ENCODE measurements at places on chromosomes 1 and 21.

- no peak for DNase-seq
Observed at GRCh38 chr1:156247460-156248322, at the start of gene PAQR6. Gene PAQR6 (minus strand): TSS chr1:156248056. CDS start chr1:156246731, 1,325 bp downstream.

DNA sequence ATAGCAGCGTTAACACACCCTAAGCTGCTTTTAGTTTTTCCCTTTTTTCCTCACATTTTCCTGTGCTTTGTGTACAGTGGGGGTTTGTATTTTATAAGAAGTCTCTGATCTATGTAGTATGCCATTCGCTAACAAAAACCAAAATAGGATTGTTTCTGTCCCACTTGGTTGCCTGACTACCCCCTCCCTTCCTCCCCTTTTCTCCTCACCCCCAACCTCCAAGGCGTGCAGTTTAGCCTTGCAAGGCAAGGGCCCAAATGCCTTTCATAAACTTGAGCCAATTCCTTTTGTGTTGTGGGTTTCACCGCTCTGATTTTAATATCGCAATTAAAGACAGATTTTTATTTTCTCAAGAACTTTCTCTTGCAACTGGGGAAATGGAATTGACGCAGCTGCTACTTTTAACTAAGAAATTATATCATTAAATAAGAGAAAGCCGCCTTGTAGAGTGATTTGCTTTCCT lies 276.9 kb downstream of the TM2D1 start:
- no peak for DNase-seq

- no peak for DNase-seq
Observed at GRCh38 chr1:30761381-30762151, 4.0 kb upstream of the LAPTM5 start.

DNA sequence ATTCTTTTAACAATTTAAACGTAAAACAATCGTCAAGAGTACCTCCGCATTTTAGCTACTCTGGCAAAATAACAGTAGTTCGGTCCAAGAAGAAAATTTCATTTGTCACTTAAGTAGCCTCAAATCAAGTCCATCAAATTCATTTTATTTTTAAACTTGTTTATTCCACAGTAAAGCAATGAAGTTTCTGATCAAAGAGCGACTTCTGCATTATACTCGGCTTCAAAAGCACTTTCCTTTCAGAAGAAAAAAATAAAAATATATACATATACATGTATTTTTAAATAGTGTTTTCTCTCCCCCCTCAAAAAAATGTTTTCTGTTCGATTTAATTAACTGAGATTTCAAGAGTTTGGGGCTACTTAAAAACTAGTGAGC lies 115.0 kb downstream of the RERE start:
- no peak for DNase-seq

- DNase-seq: no peak
Observed at GRCh38 chr1:200708769-200709168, 29.9 kb upstream of the CAMSAP2 start.

DNA sequence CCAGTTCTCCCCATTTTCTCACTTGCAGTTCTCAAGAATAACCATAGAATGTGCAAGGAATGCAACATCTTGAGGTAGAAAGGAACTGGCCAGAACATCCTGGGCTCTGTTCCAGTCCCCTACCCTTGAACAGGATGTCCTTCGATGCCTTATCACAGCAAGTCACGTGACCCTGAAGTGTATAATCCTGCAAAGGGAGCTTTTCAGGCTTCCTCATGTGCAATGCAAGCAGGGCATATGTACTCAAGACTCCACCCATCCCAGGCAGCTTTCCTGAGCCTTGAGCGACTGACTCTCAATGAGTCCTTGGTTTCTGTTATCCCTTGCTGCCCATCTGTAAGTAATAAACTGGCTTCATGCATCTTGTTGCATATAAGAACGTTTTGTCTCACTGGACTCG lies 311.0 kb downstream of the MRPL39 start:
- no peak for DNase-seq

DNA sequence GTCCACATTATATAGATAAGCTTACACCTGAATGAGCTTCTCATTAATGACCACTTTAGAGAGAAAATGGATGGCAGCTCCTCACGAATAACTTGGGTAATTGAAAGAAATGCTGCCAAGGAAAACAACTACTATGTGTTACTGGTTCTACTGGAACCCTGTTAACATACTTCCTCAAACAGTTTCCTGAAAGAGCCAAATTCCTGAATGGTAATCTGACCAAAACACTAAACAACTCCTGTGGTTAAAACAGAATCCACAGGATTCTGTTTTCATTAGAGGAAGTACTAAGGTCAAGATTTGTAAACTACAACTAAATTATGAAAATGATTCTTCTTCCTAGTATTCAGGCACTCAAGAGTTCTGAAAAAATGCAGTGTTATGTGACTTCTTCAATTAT lies 107.2 kb downstream of the DNM3 start:
- DNase-seq: no peak

DNA sequence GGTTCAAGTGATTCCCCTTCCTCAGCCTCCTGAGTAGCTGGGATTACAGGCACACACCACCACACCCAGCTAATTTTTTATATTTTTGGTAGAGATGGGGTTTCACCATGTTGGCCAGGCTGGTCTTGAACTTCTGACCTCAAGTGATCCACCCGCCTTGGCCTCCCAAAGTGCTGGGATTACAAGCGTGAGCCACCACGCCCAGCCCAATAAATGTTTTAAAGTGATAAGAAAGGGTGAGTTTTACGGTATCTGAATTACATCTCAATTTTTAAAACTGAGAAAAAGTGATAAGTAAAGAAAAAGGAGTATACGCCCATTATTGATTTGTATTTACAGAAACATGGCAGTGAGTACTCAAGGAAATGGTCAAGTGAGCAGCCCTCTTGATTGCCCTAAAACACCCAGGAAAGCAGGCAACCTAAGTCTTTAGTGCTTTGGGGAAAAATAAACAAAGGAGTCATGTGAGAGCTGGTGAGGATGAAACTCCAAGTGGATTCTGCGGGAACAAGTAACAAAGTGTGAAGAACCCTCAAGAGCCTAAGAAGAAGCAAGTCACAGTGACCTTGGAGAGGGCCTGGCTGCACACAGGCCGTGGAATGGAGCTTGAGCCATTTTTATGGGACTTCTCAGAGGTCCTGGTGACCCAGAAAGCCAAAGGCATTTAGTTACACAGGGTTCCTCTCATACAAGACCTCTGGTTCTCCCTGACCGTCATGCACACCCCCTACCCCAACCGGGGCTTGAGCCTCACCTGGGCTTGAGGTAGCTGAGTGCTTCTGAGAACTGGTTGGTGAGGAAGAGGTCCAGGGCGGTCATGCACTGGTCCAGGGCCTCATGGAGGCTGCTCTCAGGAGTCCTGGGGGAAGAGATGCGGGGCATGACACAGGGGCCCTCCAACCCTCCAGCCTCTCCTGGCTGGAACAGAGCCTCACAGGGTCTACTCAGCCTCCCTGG lies 9.1 kb downstream of the TTC39A start:
- DNase-seq: no peak

DNA sequence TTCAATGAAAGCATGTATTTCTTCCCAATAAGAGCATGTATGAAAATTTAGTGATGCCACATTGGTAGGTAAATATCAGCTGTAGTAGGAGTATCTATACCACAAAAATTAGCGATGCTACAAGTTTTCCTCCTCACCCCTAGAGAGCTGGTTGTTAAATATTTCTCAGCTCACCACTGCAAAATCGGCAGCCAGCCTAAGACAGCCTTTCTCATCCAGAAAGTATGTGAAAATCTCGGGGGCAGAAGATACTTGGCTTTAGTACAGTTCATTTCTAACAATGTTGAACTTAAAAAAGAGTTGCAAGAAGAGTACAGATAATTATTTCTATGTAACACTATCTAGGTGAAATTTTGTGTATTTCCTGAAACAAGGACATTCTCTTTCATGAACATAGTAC lies 235.4 kb downstream of the TPR start:
- DNase-seq: no peak

GRCh38 chr1:25111706-25112105 lies 120.6 kb downstream of the SYF2 start:
- no peak for DNase-seq

GRCh38 chr1:87089823-87090222 lies 175.4 kb downstream of the HS2ST1 start:
- DNase-seq: no peak

GRCh38 chr1:155996166-155996565 lies 17.8 kb upstream of the ARHGEF2 start:
- DNase-seq: no peak

DNA sequence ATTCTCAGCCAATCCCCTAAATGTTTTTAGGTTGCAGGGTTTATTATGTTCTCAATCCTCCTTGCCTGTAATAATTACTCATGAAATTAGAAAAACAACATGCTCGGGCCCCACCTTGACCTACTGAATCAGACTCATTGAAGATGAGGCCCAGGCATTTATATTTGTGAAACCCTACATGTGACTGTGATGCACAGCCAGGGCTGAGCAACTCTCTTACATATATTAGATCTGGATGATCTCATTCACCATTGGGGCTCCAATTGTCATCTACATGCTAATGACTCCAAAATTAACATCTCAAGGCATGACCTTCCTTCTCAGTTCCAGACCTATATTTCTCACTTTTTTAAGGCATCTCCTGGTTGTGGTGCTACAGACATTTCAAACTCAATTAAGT lies 103.3 kb downstream of the WDR3 start:
- no peak for DNase-seq

DNA sequence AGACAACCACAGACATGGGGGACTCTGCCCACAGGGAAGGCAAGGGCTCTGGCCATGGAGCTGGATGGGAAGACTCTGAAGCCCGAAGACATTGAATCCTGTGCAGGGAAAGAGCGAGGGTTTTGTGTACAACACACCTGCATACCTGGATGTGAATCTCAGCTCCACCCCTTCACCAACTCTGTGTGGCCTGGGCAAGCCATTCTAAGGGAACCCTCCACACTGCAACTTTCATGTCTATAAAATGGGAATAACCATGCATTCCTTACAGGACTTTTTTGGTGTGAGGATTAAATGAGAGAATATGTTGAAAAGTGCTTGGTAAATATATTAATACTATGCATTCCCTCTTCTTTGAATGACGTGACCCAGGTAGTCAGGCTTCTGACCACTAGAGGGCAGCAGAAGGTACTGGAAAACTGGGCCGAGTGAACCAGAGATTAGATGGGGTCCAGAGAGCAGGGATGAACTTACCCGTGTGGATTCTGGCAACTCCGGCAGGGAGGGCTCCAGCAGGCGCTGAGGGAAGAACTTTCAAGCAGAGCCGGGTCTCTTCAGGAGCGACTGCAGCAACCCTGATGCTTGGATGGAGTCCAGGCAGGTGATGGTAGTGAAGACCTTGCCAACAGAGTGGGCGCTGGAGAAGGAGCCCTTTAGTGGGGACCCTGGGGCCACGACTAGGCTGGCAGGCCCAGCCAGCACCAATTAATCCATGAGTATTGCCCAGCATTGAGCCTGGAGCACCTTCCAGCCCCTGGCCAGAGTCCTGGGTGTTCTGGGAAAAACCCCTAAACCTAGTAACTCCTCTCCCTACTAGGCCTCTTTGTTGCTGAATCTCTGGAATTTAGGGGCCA lies 834 bp upstream of the ELF3 start:
- DNase-seq: peak; percentile 8

All from stimulated activated CD8-positive, alpha-beta memory T cell treated with anti-CD3 and anti-CD28 coated beads, Interleukin-15, amount 100 ng/mL, for 48 hours (primary cell).